ENCODE measurements at places on chromosomes 2 and 18.
A peak's percentile ranks its signal among the peaks of the same experiment; 100 is the strongest.

GRCh38 chr2:224982910-224983711 lies 59.2 kb downstream of the DOCK10 start:
- peak; percentile 67 for DNase-seq

DNA sequence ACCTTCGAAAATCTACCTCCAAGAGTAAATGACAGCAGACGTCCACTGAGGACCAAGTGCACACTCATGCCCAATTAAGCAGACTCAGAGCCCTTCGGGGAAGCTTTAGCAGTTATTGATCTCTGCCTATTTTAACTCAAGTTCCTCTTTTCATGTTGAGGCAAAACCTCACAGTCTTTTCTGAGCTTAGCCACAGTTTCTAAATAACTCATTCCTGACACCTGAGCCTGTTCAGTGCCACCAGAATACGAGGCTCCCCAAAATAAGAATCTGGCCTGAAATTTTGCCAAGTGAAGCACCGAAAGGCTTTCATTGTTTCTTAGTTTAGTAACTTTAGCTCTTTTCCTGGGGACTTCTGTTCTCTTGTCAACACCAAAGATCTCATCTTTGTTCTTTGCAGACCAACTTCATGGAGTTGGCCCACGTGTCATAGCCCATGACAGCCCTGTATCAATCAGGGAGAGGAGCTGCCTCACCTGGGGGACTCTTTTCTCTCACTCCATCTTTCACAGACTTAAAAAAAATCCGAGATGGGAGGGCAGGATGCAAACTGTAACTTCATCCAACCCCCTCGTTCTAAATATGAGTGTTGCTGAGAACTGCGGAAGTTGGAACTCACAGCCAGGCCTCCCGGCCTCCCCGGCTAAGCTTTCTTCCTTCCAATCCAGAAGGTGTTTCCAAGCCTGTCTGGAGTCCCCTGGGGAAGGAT lies 22.2 kb downstream of the INPP5D start:
- no peak for DNase-seq

DNA sequence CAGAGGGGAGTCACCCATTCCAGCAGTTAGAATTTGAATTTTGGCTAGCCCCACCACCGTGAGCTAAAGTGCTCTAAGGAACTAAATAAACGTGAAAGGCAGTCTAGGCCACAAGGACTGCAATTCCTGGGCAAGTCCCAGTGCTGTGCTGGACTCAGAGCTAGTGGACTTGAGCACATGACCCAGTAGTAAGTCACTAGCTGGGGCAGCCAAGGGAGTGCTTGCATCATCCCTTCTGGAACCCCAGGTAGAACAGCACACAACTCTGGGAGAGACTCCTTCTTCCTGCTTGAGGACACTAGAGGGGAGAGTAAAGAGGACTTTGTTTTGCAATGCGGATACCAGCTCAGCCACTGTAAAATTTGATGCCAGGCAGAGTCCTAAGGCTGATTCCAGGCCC lies 672.2 kb downstream of the CPS1 start:
- no peak for DNase-seq

DNA sequence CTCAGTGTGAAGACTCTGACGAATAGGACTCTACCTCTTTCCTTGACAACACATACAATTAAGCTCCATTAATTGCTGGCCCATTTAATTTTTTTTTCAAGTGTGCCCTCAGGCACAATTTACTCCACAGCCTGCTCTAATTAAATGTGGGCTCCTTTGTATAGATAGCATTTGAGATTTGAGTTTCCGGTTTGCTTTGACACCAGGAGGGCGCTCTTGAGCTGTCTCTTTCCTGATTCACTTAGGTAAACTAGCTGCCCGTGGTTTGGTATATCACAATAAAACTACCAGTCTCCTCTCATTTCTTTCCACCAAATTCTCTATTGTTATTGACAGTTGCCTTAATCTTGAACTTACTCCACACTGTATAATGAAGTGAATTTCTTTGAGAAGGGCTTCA lies 666.0 kb downstream of the DSC3 start:
- DNase-seq, result no peak

- DNase-seq, result no peak
Measured at GRCh38 chr2:45401431-45401922, 209.6 kb downstream of the SRBD1 start.

GRCh38 chr2:11379558-11379957 lies 35.1 kb upstream of the ROCK2 start:
- DNase-seq, result no peak

GRCh38 chr18:32349728-32350395 lies 120.8 kb downstream of the GAREM1 start:
- DNase-seq, result no peak

GRCh38 chr2:152200565-152201465 lies 25.3 kb upstream of the STAM2 start:
- peak; percentile 79 for DNase-seq

DNA sequence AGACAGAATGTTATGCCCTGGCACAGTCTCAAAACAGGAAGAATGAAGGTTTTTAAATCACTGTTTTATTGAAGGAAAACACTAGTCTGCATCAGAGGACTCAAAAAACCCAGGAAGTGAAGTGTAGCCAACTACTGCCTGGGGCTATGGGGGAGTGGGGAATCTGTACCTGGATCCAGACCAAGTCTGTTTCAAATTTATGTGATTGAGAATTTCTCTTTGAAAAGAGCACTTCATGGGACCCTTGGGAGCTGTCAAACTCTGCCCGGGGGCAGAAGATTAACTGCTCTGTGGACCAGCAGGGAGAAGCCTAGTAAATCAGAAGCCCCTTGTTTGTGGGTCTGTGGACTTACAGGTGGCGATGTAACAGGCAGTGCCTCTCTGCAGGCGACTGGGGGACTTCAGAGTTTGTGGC lies 45.3 kb upstream of the TANC1 start:
- no peak for DNase-seq

- no peak for DNase-seq
Measured at GRCh38 chr2:127193967-127194280, 26.2 kb downstream of the CYP27C1 start.

DNA sequence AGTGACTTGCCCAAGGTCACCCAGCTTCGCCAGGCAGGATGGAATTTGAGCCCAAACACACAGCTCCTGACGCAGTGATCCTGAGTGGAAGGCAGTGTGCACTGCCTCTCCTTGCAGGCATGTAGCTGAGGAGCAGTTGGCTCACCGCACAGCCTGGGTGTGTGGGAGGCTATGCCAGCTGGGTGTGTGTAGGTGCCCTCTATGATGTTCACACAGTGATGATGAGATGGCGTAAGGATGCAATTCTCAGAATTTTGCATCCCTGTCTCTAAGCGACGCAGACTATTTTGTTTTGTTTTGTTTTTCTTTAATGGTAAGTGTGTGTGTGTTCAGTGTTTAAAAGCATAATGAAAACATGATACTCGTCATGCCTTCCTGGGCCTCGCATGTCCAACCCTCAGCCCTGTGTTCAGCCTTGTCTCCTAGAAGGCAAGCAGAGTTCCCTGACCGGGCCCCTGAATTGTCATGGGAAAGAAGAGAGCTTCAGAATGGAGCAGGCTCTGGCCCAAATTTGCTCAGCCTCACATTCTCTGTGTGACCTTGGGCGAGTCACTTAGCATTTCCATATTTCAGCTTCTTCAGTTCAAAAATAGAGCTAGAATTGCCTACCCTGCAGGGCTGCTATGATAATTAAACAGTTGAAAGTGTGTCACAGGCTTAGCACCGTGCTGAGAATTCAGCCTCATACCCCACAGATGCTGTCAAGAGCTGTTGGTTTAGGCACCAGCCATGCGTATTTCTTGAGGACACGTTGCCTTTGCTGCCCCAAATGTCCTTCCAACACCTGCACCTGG lies 603.6 kb upstream of the RAB6C start:
- DNase-seq, result no peak

- DNase-seq, result no peak
Measured at GRCh38 chr2:66433945-66434678, 813 bp upstream of the MEIS1 start.

- peak; percentile 33 for DNase-seq
Measured at GRCh38 chr2:221518201-221518934, 53.7 kb downstream of the EPHA4 start.

DNA sequence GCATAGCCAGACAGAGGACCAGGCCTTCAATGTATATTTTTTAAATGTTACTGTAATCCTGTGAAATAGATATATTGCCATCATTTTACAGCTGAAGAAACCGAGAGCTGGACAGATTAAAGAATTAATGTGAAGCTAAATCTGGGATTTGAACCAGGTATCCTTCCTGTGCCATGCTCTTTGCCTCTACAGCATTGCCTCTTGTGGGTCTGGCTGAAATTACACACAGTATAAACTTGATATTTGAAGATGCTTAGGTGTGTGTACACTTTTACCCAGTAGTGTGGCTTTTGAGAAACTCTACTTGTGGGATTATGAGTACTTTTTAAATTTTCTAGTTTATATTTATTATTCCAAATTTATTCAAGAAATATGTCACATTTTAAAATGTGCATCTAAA lies 264.5 kb downstream of the CNTNAP5 start:
- DNase-seq, result no peak

DNA sequence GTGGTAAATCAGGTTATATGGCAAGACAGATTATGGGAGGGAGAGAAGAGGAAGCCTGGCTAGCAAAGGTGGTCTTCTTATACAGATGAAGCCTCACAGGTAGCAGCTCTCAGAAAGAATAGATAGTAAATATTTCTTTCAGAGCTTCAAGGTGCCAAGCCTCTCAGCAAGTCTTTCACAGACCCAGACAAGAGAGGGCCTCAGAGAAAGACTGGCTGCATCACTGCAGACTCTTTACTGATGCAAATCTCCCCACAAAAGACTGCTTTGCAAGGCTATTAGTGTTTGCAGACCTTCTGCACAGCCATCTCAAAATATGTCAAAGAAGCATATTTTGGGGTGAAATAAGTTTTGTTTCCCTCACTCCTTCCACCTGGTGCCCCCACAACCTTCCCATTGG lies 372.4 kb upstream of the RND3 start:
- DNase-seq, result no peak

- DNase-seq, result no peak
Measured at GRCh38 chr2:19543663-19544383, 185.4 kb upstream of the OSR1 start.

GRCh38 chr2:172204309-172204708 lies 101.6 kb upstream of the DLX2 start:
- DNase-seq, result no peak

GRCh38 chr2:231910771-231911170 lies 15.4 kb downstream of the NPPC start:
- DNase-seq, result no peak

DNA sequence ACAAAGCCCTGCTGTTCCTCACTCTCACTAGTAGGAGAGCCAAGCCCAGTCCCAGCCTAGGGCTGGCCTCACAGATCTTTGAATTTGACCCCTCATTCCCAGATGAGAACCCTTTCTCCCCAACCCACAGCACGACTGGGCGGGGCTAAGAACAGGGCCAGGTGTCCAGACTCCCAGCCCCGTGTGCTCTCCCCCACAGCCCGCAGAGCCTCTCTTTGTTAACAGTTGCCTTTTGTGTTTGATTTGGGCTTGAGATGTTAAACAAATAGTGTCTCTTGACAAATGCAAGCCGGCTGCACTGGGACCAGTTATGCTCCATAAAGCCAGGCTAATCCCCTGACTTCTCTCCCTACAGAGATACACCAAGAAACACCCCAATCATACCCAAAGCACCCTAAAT lies 4.7 kb upstream of the KCNK3 start:
- no peak for DNase-seq

GRCh38 chr2:61210332-61210981 lies 48.5 kb downstream of the C2orf74 start:
- no peak for DNase-seq

DNA sequence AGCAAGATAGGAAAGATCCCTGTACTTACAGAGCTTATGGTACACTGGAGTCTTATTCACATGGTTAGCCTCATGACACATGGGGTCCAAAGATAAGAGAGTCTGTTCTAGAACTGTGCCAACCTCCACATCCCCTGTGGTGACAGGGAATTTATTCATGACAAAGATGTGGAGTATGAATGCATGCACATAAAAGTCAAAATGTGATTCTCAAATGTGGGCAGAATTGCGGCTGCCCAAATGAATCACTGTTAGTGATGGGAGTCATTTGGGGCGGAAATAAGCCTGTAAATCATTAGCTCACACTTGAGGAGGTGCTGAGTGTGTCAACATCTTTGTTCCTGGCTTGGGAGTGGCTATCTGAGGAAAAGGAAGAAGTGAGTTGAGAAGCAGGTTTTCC lies 560.6 kb downstream of the SLC4A3 start:
- DNase-seq, result no peak

- peak; percentile 55 for DNase-seq
Measured at GRCh38 chr2:67476809-67477790, 80.0 kb downstream of the ETAA1 start.

DNA sequence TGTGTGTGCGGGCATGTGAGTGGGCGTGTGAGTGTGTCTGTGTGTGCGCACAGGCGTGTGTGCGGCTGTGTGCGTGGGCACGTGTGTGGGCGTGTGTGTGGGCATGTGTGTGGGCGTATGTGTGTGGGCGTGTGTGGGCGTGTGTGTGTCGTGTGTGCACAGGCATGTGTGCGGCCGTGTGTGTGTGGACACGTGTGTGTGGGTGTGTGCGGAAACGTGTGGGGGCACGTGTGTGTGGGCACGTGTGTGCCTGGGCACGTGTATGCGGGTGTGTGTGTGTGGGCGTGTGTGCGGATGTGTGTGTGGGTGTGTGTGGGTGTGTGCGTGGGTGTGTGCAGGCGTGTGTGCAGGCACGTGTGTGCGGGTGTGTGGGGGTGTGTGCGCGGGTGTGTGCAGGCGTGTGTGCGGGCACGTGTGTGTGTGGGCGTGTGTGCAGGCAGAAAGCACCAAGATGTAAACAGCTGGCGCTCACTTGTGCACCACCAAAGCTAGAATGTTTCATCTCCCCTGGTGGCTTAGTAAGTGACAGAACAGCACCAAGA lies 31.2 kb upstream of the ALKAL2 start:
- DNase-seq, result no peak

DNA sequence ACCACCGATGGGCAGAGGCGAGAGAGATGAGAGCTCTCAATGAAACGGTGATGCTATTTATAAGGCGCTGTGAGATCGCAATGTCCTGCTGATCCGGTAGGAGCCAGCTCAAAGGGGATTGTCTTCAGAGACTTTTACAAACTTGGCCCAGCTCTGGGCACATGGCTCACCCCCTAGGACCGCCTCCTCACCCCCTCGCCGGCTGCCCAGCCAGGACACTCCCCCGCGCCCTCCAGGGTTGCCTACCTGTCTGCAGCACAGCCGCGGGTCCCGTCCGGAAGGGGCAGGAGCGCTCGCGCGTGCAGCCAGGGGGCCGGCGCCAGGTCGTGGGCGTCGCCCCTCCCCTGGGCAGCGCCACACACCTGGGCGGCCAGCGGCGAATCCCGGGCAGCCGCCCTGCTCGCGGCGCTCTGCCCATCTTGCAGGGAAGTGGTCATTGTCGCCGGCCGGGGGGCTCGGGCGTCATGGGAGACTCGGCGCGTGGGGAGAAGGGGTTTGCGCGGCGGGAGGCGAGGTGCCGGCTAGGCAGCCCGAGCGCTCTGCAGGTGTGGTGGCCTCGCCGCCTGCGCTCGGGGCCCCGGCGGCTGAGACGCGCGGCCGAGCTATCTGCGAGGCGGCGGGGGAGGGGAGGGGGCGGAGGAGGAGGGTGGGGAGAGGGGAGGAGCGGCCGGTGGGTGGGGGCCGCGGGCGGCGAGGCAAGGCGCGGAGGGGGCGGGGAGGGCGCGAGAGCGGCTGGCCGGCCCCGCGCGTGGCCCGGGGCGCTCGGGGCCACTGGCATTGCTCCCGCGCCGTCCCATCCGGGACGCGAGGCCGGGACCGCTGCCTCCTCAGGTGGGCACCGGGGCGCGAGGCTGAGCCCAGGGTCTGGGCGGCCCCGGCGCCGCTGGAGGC lies at the start of gene GRB14:
Gene GRB14 (minus strand): TSS at position 610 of the 891 bp plus-strand sequence. CDS start 173 bp downstream, at position 437.
- peak; percentile 69 for DNase-seq

GRCh38 chr2:234951664-234952269 lies at the start of gene SH3BP4:
Gene SH3BP4, plus strand, starts transcription at chr2:234952017. Its CDS starts 82,986 bp downstream, at chr2:235035003.
- DNase-seq, result peak; percentile 90

- DNase-seq, result no peak
Measured at GRCh38 chr2:195482010-195482409, 175.0 kb upstream of the SLC39A10 start.
